ENCODE measurements at places on chromosomes 7 and 10. TPM values are rescaled to one million over a fixed set of nuclear protein-coding genes. Genes with fewer than 3 reads are reported as not detected.

SLC25A13 gene
- 69.4 TPM for total RNA-seq

GRCh38 chr10:96912405-96912804 is 80.3 kb downstream of the LCOR start:
- no peak overlapping the region for H3K27ac ChIP-seq
- H3K27me3 ChIP-seq, result no peaks in the 10 kb centered on the region
- no peaks in the 10 kb centered on the region for H3K36me3 ChIP-seq
- H3K4me3 ChIP-seq, result no peak overlapping the region

SPDYE6 gene
- not detected for total RNA-seq

- H3K36me3 ChIP-seq, result no peaks in the 10 kb centered on the region
- H3K4me1 ChIP-seq, result peaks cover 6% of the 10 kb centered on the region
- no peaks in the 10 kb centered on the region for H3K27me3 ChIP-seq
- H3K4me3 ChIP-seq, result no peak overlapping the region
- no peak for DNase-seq
Observed at GRCh38 chr7:156612930-156613329, 27.6 kb upstream of the RNF32 start.

BMPER gene
- total RNA-seq, result not detected

- H3K36me3 ChIP-seq, result no peaks in the 10 kb centered on the region
- no peak overlapping the region for H3K4me3 ChIP-seq
- H3K4me1 ChIP-seq, result peaks cover 33% of the 10 kb centered on the region
- no peak for DNase-seq
- H3K27me3 ChIP-seq, result no peaks in the 10 kb centered on the region
Observed at GRCh38 chr10:77553966-77554365, 83.6 kb downstream of the KCNMA1 start.

DNA sequence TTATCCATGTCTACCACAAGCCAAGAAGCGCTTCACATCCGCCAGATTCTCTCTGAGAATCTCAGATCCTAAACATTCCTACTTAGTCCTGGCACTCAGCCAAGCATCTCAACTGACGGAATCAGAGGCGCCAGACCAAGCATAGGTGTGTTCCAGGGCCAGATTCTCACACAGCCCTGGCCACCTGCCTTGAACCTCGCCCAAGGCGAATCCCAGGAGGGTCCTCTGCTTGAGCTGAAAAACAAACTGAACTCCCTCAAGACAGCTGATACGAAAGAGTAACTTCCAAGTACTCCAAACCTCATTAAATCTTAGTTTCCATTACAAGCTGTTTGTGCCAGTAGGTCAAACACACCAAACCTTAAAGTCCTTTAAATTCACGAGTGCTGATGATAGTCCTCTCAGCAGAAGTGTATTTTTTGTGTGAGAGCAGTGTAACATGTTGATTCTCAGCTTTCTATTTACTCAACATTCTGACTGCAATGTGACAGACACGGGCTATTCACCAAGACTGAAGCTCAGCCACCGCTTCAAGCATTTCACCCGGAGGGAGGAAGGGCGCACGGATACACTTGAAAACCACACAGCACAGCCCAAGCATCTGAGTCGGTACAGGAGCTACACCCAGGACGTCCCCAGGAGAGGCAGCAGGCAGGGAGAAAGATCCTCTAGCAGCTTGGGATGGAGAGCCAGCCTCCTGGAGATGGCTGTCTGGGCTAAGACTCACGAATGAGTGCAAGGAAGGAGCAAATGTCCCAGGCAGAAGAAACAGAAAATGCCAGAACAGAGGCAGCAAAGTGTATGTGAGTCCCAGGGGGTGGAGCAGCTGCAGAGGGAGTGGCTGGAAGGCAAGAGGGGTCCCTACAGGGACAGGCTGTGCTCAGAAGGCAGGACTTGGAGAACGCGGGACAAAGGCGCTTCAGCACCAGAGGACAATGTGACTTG is 6.0 kb downstream of the PARD3 start:
- H3K4me1 ChIP-seq, result peaks cover 24% of the 10 kb centered on the region
- peak overlapping the region; percentile 31 for H3K27ac ChIP-seq
- no peaks in the 10 kb centered on the region for H3K27me3 ChIP-seq
- H3K4me3 ChIP-seq, result no peak overlapping the region

SSC4D gene
- total RNA-seq, result 1.6 TPM

- no peak overlapping the region for H3K4me3 ChIP-seq
- H3K4me1 ChIP-seq, result no peaks in the 10 kb centered on the region
- DNase-seq, result no peak
- H3K27me3 ChIP-seq, result no peaks in the 10 kb centered on the region
- H3K36me3 ChIP-seq, result no peaks in the 10 kb centered on the region
- H3K27ac ChIP-seq, result no peak overlapping the region
Observed at GRCh38 chr10:26804418-26805393, 56.1 kb downstream of the ABI1 start.

DNA sequence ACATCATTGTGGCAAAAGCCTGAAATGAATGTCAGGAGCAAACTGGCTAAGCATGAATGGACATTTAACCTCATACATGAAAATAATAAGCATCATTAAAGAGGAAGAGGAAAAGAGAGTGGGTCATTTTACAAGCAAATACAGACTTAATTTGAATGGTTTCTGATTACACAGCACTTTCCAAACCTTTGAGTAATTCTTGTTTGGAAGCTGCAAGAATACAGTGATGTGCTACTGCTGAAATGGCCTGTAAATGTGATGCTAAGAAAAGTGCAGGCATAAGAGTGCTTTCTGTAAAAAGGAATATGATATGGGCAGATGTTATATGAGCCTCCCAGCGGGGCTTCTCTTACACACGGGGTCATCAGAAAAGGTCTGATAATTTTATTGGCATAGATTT is 30.2 kb downstream of the TAS2R16 start:
- H3K4me3 ChIP-seq, result no peak overlapping the region
- H3K36me3 ChIP-seq, result no peaks in the 10 kb centered on the region

TRIM4 gene
- 28.1 TPM for total RNA-seq

DNA sequence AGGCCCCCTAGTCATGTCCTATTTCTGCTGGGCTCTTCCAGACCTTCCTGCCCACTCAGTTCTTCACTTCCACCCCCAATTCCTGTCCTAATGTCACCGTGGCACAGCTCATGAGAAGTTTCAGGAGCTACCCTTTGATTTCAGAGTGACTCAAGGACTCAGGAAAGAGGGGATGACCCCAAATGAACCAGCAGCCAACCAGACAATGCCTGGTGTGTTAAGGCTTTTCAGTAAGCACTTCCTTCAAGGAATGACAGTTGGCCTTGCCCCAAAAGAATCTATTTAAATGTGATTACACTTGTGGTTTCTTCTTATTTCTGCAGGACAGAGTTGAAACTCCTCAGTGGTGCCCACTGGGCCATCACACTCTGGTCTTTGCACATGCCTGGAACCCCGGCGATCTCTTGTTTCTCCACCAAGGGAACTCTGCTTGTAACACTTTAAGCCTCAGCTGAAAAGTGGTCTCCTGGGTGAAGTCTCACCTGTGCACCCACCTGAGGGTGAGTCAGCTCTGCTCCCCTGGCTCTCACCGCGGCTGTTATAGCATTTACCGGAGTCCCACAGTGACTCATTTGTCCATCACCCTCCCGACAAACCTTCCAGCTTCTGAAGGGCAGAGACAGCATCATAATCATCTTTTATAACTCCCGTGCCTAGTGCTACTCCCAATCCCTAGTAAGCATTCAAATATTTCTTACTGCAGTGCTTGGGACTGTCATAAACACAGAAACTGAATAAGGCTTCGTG is 123.0 kb upstream of the SVIL start:
- H3K36me3 ChIP-seq, result no peaks in the 10 kb centered on the region
- no peaks in the 10 kb centered on the region for H3K27me3 ChIP-seq

GRCh38 chr7:46440186-46440585 is 519.1 kb upstream of the IGFBP3 start:
- no peaks in the 10 kb centered on the region for H3K27me3 ChIP-seq
- H3K4me1 ChIP-seq, result no peaks in the 10 kb centered on the region
- no peak overlapping the region for H3K27ac ChIP-seq
- no peak overlapping the region for H3K4me3 ChIP-seq
- no peak for DNase-seq

NPSR1 gene
- not detected for total RNA-seq

XRCC2 gene
- 10.3 TPM for total RNA-seq

GRCh38 chr10:26743091-26743490 is 45.6 kb downstream of the PDSS1 start:
- no peak overlapping the region for H3K4me3 ChIP-seq
- no peak for DNase-seq
- no peaks in the 10 kb centered on the region for H3K4me1 ChIP-seq

PTF1A gene
- not detected for total RNA-seq

- H3K4me3 ChIP-seq, result no peak overlapping the region
- no peaks in the 10 kb centered on the region for H3K27me3 ChIP-seq
- no peak overlapping the region for H3K27ac ChIP-seq
- no peak for DNase-seq
Observed at GRCh38 chr7:43856996-43857395, 12.3 kb downstream of the MRPS24 start.

RAB11FIP2 gene
- 18.1 TPM for total RNA-seq

NXPH1 gene
- not detected for total RNA-seq

DNA sequence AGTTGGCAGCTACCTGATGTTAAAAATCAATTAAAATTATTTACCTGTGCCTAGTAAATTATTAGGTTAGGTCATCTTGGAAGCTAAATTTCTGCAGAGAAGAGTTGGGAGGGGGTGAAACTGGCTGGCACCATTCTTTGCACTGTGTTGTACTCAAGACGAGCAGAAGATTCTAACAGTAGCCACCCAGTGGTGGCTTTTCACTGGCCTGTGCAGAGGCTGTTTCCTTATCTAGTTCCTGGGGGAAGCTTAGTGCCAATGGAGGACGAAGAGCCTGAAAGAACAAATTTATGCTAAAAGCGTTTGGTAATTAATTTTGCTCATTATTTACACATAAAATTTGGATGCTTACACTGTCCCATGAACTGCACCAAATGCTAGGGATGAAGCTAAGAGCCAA is 595.3 kb downstream of the XPNPEP1 start:
- no peaks in the 10 kb centered on the region for H3K27me3 ChIP-seq
- H3K4me1 ChIP-seq, result no peaks in the 10 kb centered on the region
- no peak overlapping the region for H3K4me3 ChIP-seq
- H3K36me3 ChIP-seq, result no peaks in the 10 kb centered on the region

DNA sequence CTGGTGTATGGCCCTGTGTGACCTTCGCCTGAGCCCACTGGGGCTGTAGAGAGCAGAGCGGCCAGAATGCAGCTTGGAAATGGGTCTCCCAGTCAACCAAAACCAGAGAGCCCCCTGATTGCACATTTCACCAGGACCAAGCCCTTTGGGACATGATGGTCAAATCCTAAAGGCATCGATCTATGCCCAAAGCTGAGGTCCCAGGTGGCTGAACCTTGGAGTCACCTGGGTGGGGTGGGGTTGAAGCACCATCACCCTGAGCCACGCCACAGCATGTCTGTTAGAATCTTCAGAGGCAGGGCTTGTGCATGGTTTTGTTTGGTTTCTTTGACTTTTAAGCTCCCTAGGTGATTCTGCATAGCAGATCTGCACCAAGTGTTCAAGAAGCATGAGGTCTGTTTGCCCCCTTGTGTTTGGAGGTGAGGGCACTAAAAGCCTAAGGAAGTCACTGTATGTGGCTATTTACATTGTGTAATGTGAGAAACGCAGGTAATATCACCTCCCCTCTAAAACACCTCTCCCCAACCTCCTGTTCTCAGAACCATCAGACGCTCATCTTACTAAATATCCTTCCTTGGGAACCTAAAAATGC is 9.6 kb downstream of the PKD1L1 start:
- no peaks in the 10 kb centered on the region for H3K36me3 ChIP-seq
- no peak overlapping the region for H3K4me3 ChIP-seq
- H3K27ac ChIP-seq, result peak overlapping the region; percentile 86
- DNase-seq, result peak; percentile 17

DNA sequence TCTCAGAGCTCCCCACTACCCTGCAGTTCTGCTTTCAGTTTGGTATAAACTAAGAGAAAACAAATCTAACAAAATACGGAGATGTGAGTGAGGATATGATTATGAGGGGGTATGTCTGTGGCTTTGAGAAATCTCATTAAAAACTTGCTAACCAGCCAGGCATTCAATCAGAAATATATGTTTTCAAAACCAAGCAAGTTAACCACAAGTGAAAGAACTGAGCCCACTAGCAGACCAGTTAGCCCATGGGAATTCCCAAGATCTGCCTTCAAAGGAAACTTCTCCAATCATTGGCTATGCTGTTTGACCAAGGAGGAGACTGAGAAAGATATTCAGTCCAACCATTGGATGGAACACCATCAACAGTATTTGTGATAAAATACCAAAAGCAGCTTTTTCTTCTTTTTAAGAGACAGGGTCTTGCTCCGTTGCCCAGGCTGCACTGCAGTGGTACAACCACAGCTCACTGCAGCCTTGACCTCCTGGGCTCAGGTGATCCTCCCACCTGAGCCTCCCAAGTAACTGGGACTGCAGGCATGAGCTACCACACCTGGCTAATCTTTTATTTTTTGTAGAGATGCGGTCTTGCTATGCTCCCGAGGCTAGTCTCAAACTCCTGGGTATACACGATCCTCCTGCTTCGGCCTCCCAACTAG is 41.2 kb downstream of the FGFR2 start:
- H3K4me3 ChIP-seq, result no peak overlapping the region
- no peak for DNase-seq
- no peaks in the 10 kb centered on the region for H3K27me3 ChIP-seq

SORCS3 gene
- total RNA-seq, result not detected

DNA sequence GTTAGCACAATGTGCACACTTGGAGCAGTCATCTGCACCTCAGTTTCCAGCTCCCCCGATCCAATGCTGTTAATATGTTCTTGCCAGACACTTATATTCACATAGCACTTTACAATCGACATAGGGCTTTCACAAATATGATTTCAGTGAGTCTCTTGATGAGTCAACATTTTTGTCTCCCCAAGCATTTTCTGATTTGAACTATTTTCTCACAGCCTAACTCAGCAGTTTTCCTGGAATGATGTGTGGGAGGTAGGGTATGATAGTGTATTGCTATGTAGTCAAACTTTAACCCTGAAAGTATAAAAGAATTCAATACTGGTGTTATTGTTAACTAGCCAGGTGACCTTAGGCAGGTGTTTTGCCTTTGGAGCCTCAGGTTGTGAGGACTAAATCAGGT is 82.5 kb upstream of the LRGUK start:
- no peak overlapping the region for H3K4me3 ChIP-seq
- no peak overlapping the region for H3K27ac ChIP-seq
- DNase-seq, result no peak
- H3K4me1 ChIP-seq, result no peaks in the 10 kb centered on the region
- no peaks in the 10 kb centered on the region for H3K36me3 ChIP-seq

PNLIPRP3 gene
- not detected for total RNA-seq

ABCC2 gene
- 6.5 TPM for total RNA-seq

CALHM3 gene
- not detected for total RNA-seq

DNA sequence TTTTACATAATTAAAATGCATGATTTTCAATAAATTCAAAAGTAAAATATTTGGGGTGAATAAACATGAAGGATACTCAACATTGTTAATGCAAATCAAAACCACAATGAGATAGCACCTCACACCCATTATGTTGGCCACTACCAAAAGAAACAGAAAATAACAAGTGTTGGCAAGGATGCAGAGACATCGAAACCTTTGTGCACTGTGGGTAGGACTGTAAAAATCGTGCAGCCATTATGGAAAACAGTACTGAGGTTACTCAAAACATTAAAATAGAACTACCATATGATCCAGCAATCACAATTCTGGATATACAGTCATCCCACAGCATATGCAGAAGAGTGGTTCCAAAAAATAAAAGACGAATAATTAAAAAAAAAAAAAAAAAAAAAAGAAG is 13.1 kb downstream of the EZH2 start:
- DNase-seq, result no peak
- H3K4me3 ChIP-seq, result no peak overlapping the region
- 0 out of 2 replicates have a peak, but pooled peaks cover 7% of the 10 kb centered on the region for H3K4me1 ChIP-seq
- H3K27ac ChIP-seq, result no peak overlapping the region
- no peaks in the 10 kb centered on the region for H3K27me3 ChIP-seq

Measured in Panc1 (cell line).